ENCODE measurements at places on chromosomes 5 and 9.

- ATAC-seq, result no peak
Observed at GRCh38 chr9:16265688-16266087, 604.8 kb downstream of the BNC2 start.

- ATAC-seq, result no peak
Observed at GRCh38 chr5:105922574-105922973, 1748.2 kb downstream of the EFNA5 start.

- no peak for ATAC-seq
Observed at GRCh38 chr9:16136961-16137360, 584.1 kb downstream of the CCDC171 start.

DNA sequence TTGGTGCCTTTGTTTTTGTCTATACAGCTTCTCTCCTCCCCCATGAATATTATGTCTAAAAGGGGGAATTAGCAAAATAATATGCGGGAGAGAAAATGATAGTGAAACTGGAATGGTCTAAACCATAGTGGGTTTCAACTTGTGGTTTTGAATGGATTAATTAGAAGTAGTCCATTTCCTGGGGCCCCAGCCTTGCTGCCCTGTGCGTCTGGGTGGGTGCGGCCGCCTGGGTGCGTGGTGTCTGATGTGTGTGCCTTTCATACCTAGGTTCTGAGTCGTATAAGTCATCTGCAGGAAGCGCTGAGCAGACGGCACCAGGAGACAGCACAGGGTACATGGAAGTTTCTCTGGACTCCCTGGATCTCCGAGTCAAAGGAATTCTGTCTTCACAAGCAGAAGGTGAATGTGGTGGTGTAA, 120.0 kb upstream of the CACNA1B start:
- ATAC-seq, result peak; percentile 56

DNA sequence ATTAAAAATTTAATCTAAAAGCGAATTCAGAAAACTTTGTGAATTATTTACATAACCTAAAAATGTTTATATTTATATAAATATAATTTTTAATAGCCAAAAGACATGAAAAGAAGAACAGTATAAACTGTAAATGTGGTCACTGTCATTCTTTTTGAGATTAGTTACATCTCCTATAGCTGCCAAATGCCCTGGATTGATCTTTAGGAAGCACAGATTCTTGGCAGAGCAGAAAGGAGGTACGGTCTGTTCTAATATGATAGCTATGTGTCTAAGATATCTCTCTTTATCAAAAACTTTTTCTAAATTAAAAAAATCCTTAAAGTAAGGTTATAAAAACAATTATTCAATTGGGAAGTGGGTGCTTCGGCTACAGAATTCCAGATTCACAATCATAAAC, 151.0 kb downstream of the LPAR1 start:
- no peak for ATAC-seq

DNA sequence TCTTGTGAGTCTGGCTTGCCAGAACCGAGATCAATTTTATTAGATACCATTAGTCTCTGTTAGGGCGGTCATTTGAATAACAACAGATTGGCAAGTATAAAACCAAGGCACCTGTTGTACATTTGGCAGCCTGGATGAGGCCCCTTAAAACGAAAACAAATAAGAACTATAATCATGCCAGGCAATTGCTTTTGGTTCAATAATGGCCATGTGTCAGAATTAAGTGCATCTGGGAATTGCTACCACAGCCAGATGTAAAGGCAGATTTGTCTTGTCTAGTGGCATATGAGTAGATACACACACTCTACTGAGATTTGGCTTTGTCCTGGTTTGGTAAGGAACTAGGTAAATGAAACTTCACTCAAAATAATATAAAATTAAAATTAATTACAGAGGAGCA, 1046.2 kb upstream of the DMAC1 start:
- no peak for ATAC-seq
